Germinal center (tissue), 1 donor: ENCODE measurements at places on chromosomes 13 and 19.

DNA sequence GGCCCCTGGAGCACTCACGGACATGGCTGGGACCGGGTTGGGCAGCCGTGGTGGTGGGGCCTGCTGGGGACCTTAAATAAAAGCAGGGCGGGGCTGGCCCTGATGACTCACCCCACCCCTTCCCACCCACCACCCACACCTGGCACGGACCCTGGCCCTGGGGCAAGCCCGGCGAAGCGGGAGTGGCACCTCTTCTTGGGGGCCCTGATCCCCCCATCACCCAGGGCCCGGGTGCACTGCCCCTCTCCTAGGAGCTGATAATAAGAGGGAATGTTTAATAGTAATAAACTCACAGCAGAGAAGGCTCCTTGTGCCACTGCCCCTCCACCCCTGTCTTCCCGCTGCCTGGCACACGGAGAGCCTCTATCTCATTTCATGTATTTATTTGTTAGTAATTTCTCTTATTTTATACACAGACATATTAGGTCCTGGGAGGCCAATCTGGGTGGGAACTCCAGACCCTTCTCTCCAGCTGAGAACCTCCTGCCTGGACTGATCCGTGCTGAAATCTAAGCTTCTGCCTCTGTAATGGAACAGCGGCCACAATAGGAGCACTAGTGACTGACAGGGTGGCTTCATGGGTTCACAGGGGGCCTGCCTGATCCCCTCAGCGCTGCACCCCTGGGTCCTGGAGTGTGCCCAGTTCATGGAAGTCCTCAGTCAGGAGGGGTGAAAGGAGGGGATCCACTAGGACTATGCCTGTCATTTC is at the start of gene LGALS7:
LGALS7 (minus strand) TSS at position 49 of the 709 bp plus-strand sequence; CDS start at position 24, 25 bp downstream.
- no peak for DNase-seq

- DNase-seq: no peak
Measured at GRCh38 chr19:8831832-8832131, 322 bp downstream of the ZNF558 start.

DNA sequence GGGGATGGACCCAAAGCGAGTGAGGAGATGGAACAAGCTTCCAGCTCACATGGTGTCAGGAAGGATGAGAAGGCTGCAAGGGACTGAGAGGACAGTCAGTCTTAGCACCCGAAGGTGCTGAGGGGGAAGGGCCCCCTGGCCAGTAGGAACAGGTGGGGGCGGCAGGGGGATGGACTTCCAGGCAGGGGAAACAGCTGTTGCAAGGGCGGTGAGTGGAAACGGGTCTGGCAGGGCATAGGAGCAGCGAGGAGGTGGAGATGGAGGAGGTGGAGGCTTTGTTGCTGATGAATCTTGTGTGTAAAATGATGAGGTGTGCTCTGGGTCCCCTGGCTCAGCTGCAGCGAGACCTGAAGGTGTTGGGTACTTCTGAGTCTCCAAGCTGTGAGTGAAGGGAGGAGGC is 1.2 kb downstream of the MAP1S start:
- DNase-seq: no peak

- DNase-seq: no peak
Measured at GRCh38 chr13:106230450-106230849, 305.0 kb downstream of the EFNB2 start.

- no peak for DNase-seq
Measured at GRCh38 chr13:91922969-91923592, 524.7 kb downstream of the GPC5 start.

DNA sequence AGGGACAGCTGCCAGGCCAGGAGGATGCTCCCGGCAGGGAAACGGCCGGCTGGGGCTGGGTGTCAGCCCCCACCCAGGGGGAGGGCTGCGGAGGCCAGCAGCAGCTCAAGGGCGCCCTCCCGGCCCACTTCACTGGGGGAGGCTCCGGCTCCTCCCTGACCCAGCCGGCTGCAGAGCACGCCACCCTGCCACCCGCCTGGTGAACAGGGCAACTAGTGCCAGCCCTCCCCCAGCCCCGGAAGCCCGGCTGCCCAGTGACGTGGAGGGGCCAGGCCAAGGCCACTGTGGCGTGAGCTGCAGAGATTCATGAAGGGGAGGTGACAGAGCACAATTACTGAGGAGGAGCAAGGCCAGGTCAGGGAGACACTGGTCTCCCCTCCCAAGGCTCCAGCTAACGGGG is 14.7 kb downstream of the REXO1 start:
- no peak for DNase-seq

DNA sequence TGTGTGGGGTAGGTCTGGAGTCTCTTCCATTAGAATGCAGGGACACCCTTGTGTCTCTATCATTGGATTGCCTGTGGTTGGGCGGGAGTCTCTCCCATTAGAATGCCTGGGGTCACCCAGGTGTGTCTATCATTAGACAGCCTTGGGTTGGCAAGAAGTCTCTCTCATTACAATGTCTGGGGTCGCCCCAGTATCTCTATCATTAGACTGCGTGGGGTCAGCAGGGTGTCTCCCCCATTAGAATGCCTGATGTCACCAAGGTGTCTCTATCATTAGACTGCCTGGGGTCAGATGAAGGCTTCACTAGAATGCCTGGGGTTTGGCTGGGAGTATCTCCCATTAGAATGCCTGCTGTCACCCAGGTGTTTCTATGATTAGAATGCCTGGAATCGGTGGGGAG is 1539.0 kb downstream of the UQCRFS1 start:
- DNase-seq: no peak
